ENCODE measurements at places on chromosomes 13 and 19.

DNA sequence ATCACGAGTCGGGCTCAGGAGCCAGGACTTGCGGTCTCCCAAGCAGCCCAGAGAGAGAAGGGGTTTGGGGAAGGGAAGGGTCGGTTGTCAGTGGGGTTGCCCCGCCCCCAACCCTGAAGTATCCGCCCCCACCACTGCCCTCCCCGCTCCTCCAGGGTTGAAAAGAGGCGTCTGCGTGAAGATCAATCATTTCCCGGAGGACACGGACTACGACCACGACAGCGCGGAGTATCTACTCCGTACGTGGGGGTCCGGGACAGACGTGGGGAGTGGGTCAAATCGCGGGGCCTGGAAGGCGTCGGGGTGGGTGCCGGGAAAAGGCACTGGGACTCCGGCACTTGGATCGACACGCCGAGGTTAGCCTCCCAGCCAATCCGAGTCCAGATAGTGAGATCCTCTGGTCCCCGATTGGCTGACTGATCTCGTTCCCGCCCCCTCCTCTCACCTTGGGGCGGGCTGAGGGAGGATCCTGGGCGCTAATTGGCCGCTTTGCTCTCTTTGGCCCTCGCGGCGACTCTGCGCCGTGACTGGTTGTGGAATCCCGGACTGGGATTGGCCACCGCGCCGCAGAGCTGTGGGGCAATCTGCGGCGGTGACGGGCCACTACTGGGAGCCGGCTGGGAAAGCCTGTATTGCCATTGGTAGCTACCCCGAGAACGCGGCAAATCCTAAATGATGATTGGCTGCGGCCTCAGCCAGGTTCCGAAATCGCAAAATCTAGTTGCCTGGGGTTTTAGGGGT is 13.3 kb upstream of the CACNG6 start:
- no peak for DNase-seq

GRCh38 chr13:44011036-44011435 is 131.3 kb downstream of the LACC1 start:
- DNase-seq = no peak

- DNase-seq = no peak
Measured at GRCh38 chr13:35649162-35649561, 172.7 kb upstream of the MAB21L1 start.

DNA sequence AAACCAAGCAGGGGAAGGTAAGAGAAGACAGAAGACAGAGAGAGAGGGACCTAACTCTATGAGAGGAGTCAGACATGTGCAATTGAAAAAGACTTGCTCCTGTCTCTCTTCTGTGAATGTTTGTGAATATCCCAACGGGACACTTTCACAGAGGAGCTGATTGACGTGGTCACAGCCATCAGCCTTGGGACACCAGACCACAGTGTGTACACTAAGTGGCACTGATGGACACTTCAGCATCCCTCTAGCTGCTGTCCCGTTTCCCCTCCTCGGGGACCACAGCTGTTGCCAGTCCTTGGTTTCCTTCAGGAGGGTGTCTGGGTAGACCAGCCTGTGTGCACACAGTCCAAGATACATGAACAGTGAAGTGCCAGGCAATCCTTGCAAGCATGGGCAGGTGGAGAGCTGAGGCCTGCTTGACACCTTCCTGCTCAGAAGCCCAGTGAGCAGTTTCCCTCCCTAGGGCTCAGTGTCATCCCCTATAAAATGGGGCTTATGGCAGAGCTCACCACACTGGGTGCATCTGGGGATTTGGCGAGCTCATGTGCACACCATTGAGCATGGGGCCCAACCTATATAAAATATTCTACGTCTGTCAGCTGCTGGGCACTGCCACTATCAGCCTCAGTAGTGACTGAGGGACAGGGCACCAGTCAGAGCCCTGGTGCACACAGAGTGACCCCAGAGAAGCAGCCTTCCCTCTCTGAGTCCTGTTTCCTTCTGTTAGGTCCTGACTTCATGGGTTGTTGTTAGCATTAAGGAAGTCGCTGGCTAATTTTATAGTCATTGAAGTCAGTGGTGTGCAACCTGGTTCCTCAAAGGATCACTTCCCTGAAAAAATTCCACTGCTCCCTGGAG is 4.3 kb upstream of the USF2 start:
- peak; percentile 4 for DNase-seq

DNA sequence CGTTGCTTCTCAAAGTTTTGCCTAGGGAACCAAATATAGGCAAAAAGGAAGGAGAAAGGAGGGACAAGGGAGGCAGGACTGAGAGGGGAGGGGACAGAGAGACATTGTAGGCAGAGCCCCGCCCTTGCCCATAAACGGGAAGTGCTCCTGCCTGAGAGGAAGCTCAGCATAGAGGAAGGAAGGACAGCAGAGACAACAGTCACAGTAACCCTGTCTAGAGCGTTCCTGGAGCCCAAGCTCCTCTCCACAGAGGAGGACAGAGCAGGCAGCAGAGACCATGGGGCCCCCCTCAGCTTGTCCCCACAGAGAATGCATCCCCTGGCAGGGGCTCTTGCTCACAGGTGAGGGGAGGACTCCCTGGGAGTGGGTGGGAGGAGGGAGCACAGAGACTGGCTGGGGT is at the start of gene CEACAM21:
CEACAM21 (plus strand) TSS at position 169 of the 400 bp plus-strand sequence; CDS start at position 278, 109 bp downstream.
- DNase-seq = no peak

GRCh38 chr13:23599083-23599925 is 29.1 kb downstream of the TNFRSF19 start:
- no peak for DNase-seq

- peak; percentile 35 for DNase-seq
Measured at GRCh38 chr19:10417541-10418234, 2.6 kb upstream of the PDE4A start.

GRCh38 chr13:23992781-23993679 is 95.7 kb upstream of the C1QTNF9B start:
- DNase-seq = no peak

DNA sequence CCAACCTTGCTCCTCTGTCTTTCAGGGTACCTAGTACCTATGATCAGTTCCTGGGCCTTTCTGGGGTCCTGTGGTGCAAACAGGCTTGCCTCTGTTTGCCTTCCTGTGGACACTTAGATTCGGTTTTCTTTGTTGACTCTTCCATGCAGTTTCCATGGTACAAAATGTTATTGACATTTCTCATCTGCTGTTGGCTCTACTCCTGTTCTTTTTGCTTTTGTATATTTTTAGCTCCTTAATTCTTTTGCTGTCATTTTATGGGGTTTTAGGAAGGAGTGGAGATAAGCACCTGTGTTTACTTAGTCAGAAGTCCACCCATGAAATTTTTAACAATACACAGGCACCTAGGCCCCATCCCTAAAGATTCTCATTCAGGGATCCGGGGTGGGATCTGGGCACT is 20.5 kb upstream of the CNMD start:
- DNase-seq = no peak
